Left renal cortex interstitium (tissue), 4 donors: ENCODE measurements at places on chromosomes 7 and 10. TPM values are rescaled to one million over a fixed set of nuclear protein-coding genes. Genes with fewer than 3 reads are reported as not detected.

DNA sequence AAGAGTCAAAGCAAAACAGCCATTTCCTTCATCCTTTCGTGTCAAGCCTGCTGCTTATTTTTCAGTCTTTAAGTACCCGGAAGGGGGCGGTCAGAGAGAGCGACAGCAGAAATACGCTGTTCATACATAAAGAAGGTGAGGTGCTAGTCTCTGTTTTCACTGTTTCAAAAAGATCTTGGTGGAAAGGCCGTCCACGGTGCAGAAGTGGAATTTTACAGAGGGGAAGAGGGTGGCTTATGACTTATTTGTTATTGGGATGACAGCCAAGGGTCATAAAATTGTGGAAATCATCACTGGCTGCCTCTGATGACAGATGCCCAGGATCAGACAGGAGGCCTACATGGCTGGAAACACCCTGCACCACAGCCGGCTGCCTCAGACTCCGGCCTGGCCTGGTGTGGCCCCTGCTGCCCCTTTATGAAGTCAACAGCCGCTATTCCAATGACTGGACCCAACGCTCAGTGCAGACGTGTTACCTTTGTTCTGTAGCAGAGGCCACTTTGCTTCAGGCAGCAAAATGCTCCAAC is 57.0 kb downstream of the HIPK2 start:
- no peak for DNase-seq

GRCh38 chr10:71534568-71535194 is 138.0 kb downstream of the CDH23 start:
- no peak for DNase-seq

- no peak for DNase-seq
These were observed 34.2 kb upstream of the TCF7L2 start for GRCh38 chr10:112915590-112916572.

DNA sequence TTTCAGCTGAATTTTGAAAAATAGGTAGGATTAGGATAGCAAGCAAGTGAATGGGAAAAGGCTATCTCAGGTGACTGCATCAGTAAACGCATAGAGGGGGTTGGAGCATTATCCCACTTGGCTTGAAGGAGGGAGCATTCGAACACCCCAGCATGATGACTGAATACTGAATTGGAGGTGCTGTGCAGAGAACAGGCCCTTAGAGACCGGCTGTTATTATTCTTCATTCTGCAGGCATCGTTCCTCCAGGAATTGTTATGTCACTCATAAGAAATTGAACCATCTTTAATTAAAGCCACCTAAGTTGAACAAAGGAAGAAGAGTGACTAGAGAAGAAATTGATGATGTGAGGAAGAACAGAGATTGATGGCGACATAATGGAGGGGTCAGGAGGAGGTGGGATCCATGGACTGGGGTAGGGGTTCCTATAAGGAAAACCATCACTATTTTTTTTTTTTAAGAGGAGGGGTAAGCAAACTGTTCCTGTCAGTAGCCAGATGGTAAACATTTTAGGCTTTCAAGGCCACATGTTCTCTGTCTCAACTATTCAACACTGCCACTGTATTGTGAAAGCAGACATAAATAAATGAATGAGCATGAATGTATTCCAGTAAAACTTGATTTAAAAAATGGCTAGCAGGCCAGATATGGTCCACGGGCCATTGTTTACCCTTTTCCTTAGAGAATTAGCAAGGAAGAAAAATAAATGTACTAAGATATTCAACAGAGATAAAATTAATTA is 264.7 kb upstream of the TAC1 start:
- DNase-seq, result no peak

- DNase-seq, result no peak
These were observed 12.1 kb upstream of the STK17A start for GRCh38 chr7:43570688-43571365.

Gene ADRA2A
- polyA plus RNA-seq, result 2.9 TPM

Gene TMEM225B
- 2.2 TPM for polyA plus RNA-seq
